ENCODE measurements at places on chromosomes 11 and 22. TPM values are rescaled to one million over a fixed set of nuclear protein-coding genes. Genes with fewer than 3 reads are reported as not detected.

GRCh38 chr11:18019650-18020049, 6.8 kb upstream of the SERGEF start:
- DNase-seq, result no peak

Gene GPR83
- polyA plus RNA-seq, result not detected

DNA sequence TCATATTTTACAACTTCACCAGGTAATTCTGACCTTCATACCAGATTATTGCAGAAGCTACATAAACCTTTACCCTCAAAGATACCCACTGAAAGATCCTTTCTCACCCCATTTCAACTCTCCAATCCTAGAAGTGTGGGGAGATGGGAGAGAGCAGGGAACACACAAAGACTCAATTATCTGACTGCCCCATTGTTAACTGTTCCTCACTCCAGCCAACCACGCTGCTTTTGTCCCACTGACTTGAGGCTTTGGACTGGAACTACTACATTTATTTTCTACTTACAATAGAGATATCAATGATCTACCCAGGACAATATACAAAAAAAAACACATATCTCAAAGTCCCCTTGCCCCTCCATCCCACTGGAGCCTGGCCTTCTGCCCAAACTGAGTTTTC, 44.7 kb upstream of the SLN start:
- no peak for DNase-seq

DNA sequence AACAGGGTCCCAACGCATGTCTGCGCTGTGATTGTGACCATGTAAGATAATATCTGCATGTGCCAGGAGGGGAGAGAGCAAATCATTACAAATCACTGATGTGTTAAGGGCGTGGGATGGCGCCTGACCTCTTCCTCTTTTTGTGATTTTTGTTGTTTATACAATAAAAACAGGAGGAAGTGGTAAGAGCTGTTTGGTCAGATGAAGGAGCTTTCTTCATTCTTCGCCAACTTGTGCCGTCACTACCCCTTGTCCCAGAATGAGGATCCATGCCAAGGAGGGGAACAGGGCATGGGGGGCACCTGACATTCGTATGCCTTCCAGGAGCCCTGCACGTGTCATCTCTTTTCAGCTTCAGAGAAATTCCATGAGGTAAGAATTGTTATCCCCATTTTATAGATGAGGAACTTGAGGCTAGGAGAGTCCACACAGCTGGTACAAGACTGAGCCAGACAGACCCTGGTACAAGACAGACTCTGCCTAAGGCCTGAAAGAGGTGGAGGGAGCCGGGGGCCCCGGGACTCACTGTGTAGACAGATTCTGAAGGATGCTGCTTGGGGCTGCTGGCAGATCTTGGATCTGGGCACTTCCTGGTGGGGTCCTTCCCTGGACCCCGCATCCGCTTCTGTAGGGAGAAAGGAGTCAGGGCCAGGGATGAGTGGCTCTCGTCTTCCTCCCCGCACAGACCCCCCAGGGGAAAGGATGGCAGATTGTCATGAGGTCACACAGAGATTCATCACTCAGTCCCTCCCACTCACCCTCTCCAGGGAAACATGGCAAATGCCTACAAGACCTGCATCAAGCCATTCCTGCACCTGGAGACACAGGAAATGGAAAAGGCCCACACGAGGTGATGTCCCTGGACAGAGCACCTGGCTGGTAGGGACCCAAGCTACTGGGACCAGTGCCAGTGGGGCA, 34.6 kb downstream of the NFAM1 start:
- no peak for DNase-seq

GRCh38 chr11:17036666-17037658, 22.7 kb upstream of the PLEKHA7 start:
- no peak for DNase-seq

DNA sequence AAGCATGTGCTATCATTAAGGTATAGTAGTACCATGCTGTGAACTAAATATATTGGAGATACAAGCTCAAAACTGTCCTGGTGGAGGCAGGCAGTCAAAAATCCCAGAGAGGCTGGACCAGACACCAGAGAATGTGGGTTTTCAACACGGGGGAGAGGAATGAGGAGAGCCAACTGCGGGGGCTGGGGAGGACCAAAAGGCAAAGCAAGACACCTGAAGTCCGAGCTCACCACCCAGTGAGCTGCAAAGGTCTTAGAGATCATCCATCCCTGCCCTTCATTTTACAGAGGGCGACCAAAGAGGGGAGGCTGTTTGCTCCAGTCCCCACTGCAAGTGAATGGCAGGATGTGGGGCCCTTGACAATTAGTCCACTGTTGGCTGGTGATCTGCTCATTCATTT, 10.0 kb downstream of the RIBC2 start:
- no peak for DNase-seq

DNA sequence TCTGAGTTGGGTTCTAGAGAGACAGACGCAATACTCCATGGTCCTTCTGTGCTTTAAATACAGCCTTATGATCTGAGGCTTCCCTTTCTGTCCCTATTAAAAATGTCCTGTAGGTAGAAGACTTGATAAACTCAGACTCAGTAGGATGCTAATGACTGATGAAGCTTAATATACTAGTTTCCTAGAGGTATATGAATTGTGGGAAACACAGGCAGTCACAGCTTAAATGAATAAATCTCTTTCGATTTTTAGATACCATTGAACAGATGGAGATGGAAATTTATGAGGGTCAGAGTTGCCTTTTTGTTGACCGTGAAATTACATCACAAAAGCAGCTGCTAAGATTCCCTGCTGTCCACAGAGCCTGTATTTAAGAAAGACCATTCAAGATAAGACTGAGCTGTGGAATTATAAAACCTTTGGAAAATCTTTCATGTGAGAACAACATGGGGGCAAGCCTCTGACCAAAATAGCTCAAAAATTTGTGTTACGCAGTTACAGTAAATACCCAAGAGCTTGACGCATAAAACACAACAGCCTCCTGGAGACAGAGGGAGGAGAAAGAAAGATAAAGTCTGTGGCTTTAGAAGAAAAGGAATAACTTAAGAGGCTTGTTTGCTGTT, 172.3 kb downstream of the AASDHPPT start:
- DNase-seq, result no peak

- no peak for DNase-seq
Measured at GRCh38 chr11:130423541-130424142, 4.8 kb downstream of the ADAMTS8 start.

DNA sequence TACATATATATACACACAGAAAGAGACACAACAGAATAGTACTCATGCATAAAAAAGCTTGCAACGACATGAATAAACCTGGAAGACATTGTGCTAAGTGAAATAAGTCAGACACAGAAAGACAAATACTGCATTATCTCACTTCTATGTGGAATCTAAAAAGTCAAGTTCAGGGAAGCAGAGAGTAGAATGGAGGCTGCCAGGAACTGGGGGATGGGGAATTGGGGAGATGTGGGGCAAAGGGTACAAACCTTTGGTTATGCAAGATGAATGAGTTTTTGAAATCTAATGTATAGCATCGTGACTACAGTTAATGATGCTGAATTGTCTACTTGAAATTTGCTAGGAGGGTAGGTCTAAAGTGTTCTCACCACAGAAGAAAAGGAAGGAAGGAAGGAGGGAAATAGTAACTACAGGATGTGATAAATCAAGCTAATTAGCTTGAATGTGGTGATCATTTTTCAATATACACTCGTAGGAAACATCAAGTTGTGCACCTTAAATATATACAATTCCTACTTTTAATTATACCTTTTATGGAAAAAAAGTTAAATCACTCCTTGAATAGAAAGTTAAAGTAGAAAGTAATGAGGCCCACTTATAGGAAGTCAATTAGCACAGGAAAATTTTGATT, 33.8 kb downstream of the MMP13 start:
- no peak for DNase-seq

Gene TMEM126A
- 69.5 TPM for polyA plus RNA-seq

DNA sequence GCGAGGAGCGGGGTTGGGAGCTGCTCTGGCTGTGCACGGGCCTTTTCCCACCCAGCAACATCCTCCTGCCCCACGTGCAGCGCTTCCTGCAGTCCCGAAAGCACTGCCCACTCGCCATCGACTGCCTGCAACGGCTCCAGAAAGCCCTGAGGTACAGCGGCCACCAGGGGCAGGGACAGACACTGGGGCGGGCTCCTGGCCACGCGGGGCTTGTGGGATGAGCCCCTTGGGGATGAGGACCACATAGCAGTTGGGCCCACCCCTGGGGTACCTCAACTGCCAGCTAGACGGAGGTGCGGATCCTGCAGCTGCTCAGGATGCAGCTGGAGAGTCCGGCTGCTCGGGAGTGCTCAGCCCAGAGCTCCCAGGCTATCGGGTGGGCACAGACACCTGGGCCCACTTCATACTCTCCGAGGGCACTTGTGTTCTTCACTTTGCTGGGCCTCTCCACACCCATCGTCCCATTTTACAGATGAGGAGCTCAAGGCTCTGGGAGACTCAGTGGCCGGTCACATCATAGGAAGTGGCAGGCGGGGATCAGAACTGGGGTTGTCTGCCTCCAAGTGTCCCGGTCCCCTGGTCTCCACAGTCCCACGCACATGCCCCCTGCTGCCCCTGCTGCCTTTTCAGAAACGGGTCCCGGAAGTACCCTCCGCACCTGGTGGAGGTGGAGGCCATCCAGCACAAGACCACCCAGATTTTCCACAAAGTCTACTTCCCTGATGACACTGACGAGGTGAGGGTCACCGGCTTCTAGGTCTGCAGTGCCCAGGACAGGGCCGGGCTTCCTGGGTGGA, 77.6 kb downstream of the MYO7A start:
- no peak for DNase-seq

- no peak for DNase-seq
Measured at GRCh38 chr11:122405547-122406341, 249.8 kb upstream of the UBASH3B start.

- DNase-seq, result no peak
Measured at GRCh38 chr11:17214338-17214737, 6.6 kb upstream of the PIK3C2A start.

DNA sequence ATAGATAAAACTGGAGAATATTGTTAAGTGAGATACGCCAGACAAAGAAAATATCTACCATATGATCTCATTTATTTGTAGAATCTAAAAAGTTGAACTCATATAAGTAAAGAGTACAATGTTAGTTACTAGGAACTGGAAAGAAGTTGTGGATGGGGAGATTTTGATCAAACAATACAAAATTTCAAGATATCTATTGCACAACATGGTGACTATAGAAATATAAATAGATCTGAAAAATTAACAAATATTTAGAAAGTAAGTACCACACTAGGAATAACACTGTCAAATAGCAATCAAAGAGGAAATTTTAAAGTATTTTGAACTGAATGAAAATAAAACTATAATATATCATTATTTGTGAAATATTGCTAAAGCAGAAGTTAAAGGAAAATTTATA, 437.2 kb downstream of the AASDHPPT start:
- no peak for DNase-seq

Gene ENTHD1
- not detected for polyA plus RNA-seq

DNA sequence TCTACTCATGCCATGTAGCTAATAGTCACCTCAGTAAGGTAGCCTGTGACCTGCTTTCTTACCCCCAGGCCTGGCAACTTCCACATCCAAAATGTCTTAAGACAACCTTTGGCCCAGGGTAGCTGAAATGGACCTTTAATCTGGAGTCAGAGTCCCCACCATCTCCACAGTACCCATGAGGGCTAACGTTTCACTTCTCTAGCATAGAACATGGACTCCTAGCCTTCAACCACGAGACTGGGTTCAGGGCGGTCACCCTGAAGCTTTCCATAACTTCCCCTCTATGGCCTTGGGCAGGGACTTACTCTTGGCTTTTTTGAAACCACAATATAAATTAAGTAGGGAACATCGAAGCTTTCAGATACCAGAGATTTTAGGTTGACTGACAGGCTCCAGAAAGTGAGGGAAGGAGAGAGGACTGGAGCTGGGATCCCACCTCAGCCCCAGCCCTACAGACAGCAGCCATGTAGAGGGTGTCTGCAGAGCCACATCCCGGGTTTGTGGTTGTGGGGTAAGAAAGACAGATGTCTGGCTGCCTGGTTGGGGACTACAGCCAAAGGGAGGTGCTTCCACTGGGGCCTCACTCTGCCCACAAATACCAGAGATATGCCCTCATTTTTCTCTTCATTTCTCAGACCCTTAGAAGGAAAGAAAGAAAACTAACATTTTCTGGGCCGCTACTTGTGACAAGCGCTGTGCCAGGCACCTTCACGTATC, 2.6 kb downstream of the TBC1D10A start:
- DNase-seq, result no peak

DNA sequence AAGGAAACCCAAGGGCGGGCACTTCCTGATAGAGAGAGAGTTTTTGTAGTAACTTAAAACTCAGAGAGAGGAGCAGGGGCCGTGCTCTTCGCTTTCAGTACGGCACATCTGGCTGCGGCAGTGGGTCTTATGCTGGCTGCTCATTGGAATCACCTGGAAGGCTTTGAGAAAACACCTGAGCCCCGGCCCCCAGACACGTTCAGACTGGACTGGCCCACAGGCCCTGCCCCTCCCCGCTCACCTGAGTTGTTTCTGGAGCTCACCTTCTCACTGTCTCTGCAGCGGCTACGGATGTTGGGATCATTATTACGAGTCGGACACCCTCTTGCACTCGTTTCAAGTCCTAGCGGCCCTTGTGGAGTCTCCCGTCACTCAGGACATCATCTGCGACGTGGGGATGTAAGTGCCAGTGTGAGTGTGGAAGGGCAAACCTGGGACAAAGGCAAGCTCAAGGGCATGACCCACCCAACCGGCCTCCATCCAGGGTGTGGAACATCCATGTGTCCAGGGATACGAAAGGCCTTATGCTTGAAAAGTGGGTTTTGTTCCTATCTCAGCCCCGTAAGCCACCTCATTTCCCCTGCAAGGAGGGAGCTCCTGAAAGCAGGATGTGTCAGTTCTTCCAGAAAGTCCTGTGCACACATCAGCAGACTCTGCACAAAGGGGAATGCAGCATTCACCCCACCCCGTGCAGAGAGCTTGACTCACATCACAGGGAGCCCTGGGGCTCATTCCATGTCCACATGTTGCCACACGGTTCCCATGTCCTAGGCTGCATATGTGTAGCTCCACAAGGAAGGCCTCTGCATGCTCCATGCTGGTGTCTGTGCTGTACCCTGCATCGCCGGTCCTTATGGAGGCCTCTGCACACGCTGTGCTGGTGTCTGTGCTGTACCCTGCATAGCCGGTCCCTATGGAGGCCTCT, 5.4 kb downstream of the NADSYN1 start:
- peak; percentile 75 for DNase-seq

Gene OR52I1
- not detected for polyA plus RNA-seq

GRCh38 chr11:82992223-82992622, 79.5 kb downstream of the RAB30 start:
- no peak for DNase-seq
